ENCODE measurements at places on chromosomes 2 and 18. TPM values are rescaled to one million over a fixed set of nuclear protein-coding genes. Genes with fewer than 3 reads are reported as not detected.

GRCh38 chr2:48512571-48512970, 17.4 kb upstream of the STON1 start:
- no peak for DNase-seq

GRCh38 chr2:239590995-239591915, 190.4 kb upstream of the HDAC4 start:
- DNase-seq, result no peak

- no peak for DNase-seq
Observed at GRCh38 chr2:53407363-53408080, 360.1 kb upstream of the CHAC2 start.

GRCh38 chr18:55435592-55435991, 152.4 kb downstream of the TCF4 start:
- DNase-seq, result no peak

NCK2 gene
- 23.0 TPM for total RNA-seq
